ENCODE measurements at places on chromosomes 1 and 21.

DNA sequence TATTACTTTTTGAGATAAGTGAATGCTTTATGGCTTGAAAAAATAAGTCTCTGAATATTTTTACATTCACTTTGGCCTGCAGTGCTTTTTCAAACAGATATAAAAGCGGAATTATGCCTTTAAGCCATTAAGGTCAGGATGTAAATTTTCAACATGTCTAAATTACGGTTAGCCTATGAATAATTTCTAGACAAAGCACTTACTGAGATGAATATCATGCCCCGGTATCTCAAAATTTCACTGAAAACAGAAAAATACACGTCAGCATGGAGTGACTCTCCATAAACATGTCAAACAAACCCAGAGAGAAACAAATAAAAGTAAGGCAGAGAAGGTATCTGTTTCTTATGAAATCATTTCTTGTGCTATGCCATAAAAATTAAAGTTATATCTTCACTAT is 853.9 kb downstream of the KCNT2 start:
- DNase-seq = no peak

DNA sequence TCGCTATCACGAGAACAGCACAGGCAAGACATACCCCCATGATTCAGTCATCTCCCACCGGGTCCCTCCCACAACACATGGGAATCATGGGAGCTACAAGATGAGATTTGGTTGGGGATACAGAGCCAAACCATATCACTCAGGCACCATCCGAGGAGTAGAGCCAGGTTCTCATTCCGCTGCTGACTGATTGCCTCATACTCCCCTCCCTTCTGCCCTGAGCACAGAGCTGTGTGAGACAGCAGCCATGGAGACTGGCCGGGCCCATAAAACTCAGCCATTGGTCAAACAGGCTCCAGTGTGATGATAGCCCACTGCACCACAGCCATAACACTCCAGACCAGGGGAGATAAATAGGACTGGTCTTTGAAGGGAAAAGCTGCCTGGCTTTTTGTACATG is 22.6 kb downstream of the TTC4 start:
- no peak for DNase-seq

GRCh38 chr1:193766329-193766728 is 579.9 kb upstream of the B3GALT2 start:
- no peak for DNase-seq

GRCh38 chr1:244062156-244062725 is 11.2 kb downstream of the ZBTB18 start:
- DNase-seq = no peak

- DNase-seq = peak; percentile 32
These were observed 46.5 kb downstream of the RAP1GAP start for GRCh38 chr1:21622466-21623315.

GRCh38 chr1:243621973-243622372 is 228.1 kb downstream of the AKT3 start:
- DNase-seq = no peak

GRCh38 chr21:32328595-32328994 is 29.9 kb downstream of the MRAP start:
- DNase-seq = no peak

DNA sequence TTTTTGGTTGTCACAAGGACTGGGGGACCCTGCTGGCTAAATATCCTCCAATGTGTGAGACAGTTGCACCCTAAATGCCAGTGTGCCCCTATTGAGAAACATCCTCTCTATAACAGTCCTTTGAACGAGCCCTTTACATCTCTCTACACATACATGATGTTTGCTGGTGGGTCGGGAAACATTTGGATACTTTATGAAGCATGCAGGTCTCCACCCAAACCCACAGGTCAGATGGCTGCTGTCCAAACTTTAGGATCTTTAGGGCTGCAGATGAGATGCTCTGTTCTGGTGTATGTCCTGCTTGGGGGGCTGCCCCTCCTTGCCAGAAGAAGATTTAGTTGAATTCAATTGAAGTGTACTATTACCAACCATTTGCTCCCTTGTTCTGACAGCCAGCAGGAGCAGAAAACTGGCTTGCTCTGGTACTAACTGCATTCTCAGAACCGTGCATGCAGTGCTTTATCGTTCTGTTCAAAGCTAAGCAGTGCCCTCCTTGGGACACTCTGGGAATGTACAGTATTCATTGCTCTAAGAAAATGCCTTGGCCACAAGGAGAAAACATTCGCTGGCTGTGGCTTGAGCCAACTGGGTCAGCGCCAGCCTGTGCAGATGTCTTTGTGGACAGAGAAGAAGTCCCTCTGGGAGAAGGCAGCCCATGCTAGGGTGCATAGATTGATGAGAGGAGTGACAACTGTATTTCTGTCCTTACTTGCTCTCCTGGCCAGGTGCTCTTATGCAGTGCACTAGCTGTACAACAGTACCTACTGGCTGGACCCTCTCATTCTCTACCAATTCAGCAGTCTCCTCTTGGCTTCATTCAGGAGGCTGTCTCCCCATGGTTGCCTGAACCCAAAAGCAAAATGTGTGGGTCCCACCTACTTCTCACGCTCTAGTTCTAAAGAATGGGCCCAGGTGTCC is 61.4 kb upstream of the DIRAS3 start:
- no peak for DNase-seq

DNA sequence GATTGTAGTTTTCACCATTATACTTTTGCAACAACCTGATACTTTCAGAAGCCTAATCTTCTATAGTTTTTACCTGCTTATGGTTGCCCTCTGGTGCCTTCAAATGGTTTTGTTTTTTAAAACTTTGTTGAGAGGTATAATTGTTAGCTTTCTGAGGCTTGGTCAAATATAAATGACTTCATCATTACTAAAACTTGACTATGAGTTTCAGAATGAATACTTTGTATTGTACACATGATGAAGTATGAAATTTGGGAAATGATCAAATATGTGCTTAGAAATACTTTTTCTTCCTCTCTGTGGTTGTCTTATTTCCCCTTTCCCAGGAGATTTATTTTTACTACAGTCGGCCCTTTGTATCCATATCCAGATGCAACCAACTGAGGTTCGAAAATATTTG is 151.8 kb upstream of the B3GALT2 start:
- DNase-seq = no peak

DNA sequence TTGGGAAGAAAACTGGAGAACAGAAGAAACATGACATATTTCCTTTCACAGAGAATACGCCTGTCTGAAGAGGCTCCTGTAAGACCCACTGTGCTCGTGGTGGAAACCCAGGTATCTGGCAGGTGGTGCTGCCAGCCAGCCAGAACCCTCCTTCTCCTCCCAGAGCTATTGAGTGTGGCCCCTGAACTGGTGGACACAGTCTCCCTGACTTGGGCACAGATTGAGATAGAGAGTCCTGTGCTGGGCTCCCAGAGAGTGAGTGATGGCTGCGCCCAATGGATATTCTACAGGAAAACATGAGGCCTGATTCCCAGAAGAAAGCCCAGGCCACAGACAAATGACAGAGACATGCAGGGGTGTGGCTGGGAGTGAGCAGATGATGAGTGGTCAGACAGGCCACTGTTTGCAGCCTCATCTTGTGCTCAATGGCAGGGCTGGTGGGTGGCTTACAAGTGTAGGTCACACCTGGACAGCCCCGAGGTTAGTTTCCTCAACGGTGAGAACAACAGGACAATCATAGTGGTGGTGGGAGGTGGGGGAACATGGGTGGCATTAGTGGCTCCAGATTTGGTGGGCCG is 127.9 kb downstream of the PTPRU start:
- no peak for DNase-seq

DNA sequence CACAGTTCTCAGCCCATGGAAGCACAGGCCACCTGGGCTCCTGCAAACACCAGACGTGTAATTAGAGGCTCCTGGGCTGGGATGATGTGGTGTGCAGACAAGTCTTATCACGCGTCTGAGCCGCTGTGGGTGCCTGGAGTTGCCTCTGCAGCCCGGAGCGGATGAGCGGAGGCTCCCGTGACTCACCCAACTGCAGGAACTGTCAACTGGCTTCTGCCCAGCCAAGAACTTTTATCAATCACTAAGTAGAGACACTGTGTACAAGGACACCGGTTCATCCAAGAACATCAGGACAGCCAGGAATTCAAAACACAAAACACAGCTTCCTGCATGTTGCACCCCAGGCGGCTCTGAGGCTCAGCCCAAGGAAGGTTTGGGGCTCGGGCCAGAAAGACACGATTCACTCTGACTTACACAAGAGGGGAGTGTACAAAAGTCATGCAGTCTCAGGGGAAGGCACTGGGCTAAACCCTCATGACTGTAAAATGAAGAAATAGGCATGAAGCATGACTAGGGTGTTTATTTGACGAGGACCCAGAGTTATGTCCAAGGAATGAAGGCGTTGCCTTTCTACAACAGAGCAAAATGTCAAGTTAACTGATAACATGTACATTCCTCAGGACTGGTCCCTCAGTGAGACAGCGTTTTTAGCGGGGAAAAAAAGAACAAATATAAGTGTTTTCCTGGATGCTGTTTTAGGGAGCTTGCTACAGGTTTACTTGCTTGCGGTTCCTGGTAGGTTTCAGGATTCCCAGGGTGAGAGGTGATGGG is 21.1 kb downstream of the ERRFI1 start:
- no peak for DNase-seq

DNA sequence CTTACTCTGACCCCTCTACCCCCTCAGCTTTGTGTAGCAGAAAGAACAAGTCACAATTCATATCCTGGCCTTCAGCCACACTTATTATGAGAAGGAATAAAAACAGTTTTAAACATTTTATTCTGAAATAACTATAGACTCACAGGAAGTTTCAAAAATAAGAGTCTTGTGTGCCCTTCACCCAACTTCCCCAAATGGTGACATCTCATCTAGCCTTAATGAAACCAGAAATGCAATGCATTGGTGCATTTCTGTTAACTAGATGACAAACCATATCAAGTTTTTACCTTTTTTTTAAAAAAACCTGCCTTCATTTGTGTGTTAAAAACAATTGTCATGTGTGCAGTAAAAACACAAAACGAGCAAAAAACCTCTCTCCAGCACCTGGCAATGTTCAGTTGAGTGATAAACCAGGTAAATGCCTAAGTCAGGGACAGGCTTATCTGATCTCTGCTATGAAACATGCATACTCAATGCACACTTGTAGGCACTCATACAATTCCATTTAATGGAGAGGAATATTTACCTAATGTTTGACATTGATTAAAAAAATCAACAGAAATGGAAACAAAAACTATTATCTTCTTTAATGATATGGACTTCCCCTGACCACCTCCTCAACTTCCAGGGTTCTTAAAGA is 51.5 kb downstream of the SH3BGR start:
- DNase-seq = no peak

- DNase-seq = no peak
These were observed 5.7 kb upstream of the FYB2 start for GRCh38 chr1:56824938-56825337.

DNA sequence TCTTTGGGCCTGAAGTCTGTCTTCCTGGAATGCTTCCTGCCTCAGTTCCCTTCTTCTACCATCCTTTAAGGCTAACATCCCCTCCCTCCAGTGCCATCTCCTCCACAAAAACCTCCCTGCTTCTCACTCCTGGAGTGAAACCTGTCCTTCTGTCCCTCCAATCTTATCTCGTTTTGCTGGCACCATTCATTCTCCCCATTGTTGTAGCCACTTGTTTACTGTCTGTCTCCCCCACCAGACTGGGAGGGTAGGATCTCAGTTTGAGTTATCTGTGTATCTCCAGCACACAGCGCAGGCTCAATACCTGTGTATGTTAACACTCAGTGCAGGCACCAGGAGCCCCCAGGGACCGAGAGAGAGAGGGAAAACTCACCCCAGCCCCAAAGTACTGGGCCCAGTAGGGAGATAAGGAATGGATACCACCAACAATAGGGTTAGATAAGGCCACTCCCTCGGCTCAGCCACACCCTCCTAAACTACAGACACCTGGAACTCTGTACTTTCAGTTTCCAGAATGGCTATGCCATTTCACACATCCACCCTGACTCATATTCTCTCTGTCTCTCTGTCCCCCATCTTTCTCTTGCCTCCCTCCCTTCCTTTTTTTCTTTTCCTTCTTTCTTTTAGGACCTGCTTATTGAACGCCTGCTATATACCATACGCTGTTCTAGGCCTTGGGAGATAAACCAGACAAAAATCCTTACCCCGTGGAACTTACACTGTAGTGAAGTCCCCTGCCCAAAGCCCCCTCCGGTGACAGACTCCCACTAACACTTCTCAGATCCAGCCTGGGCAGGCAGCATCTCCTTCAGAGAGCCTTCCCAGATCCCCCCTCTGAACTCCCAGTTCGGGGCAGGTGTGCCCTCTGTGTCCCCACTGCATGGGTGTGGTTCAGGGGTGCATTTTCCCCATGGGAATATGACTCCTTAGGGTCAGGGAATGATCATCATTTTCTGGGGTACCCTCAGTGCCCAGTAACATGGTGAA is 3.3 kb upstream of the SSBP3 start:
- no peak for DNase-seq

- no peak for DNase-seq
These were observed 321.0 kb downstream of the PTBP2 start for GRCh38 chr1:97042551-97042950.

GRCh38 chr1:151905070-151905442 is 4.3 kb downstream of the THEM4 start:
- peak; percentile 35 for DNase-seq

GRCh38 chr1:201363467-201363866 is 14.0 kb downstream of the TNNT2 start:
- DNase-seq = no peak

- no peak for DNase-seq
These were observed 271.6 kb downstream of the TRABD2B start for GRCh38 chr1:47725511-47725991.

Measured in activated T-helper 1 cell treated with anti-CD3 and anti-CD28 coated beads, Interleukin-2, amount 50 U/mL, for 16 hours (primary cell).